CD4-positive, alpha-beta T cell treated with Interferon gamma for 1 hour (primary cell): ENCODE measurements at places on chromosomes 7 and 10.

GRCh38 chr7:23306936-23307521 lies 7.9 kb downstream of the MALSU1 start:
- DNase-seq, result no peak

- no peak for DNase-seq
Measured at GRCh38 chr10:77176232-77176631, 461.4 kb downstream of the KCNMA1 start.

- DNase-seq, result no peak
Measured at GRCh38 chr7:35721288-35721687, 26.4 kb upstream of the HERPUD2 start.

DNA sequence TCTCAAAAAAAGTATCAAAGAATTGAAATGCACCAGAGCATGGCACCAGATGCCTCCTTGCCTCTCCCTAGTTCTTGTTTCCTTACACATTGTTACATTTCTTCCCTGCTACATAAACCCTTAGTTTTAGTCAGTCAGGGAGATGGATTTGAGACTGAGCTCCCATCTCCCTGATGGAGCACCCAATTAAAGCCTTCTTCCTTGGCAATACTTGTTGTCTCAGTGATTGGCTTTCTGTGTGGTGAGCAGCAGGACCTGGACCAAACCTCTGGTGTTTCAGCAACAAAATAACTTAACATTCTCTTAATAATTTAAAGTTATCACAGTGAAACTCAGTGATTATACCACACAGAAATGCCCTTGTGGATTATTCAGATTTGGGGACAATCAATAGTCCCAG lies 26.9 kb downstream of the PPP1R3C start:
- no peak for DNase-seq

- DNase-seq, result no peak
Measured at GRCh38 chr7:22108151-22108845, 162.6 kb upstream of the CDCA7L start.

DNA sequence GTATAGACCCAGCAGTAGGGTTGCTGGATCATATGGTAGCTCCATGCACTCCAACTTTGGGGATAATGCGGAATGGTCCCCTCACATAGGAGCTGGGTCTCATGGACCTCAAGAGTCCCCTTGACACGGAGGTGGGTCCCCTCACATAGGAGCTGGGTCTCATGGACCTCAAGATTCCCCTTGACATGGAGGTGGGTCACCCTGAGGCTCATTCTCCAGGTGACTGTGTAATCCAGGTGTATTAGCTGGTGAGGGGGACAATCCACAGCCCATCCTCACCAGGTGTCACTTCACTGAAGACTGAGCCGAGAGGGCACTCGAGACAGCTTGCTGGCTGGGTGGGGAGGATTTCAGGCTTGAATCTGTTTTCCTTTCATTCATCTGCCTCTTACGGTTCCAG lies 121.9 kb downstream of the PTPN20 start:
- no peak for DNase-seq

DNA sequence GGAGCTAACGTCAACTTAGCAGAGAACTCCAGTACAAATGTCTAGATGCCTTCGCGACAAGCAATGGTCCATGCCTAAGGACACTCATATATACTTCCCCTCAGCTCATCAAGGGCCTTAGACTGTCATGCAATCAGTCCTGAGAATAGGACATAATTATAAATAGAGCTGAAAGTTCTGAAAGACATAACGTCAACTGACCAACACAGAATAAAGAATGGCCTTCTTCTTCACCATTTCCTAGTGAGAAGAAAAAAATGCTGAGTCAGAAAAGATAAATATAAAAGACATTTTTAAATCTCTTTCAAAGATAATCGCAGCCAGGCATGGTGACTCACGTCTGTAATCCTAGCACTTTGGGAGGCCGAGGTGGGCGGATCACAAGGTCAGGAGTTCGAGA lies 83.2 kb downstream of the ARMH3 start:
- DNase-seq, result no peak

DNA sequence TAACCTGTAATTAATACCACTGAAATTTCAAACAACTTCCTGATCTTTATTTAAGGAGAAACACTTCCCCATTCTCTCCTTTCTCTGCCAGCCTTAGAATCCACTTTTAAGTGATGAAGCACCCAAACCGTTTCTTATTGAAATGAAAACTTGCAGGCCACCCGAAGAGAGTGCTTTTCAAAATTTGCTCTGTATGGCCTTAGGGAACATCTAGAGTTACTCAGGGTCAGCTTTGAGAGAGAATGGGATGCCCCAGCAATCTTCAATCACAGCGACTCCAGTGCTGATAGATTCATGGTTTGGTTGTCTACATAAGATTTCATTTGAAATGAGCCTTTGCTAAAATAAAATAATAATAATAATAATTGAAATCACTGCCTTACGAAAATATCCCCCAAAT lies 323.1 kb downstream of the PCLO start:
- DNase-seq, result no peak

- no peak for DNase-seq
Measured at GRCh38 chr10:93821051-93821772, 63.5 kb downstream of the LGI1 start.

DNA sequence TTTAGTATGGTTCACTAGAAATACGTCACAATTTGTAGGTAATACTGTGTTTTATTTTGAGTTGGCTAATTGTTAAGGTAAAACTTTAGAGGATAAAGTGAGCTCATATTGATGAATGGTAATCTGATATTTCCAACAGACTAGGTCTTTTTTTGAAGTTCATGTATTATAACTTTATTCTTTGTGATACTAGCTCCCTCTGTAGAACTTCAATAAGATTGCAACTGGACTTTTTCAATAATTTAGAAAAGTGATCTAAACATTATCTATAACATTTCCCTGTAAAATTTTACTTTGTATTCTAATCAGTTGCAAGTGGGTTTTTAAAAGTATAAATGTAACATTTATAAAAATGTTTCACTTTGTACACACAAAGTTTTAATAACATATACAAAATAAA lies 83.5 kb downstream of the ADK start:
- no peak for DNase-seq

DNA sequence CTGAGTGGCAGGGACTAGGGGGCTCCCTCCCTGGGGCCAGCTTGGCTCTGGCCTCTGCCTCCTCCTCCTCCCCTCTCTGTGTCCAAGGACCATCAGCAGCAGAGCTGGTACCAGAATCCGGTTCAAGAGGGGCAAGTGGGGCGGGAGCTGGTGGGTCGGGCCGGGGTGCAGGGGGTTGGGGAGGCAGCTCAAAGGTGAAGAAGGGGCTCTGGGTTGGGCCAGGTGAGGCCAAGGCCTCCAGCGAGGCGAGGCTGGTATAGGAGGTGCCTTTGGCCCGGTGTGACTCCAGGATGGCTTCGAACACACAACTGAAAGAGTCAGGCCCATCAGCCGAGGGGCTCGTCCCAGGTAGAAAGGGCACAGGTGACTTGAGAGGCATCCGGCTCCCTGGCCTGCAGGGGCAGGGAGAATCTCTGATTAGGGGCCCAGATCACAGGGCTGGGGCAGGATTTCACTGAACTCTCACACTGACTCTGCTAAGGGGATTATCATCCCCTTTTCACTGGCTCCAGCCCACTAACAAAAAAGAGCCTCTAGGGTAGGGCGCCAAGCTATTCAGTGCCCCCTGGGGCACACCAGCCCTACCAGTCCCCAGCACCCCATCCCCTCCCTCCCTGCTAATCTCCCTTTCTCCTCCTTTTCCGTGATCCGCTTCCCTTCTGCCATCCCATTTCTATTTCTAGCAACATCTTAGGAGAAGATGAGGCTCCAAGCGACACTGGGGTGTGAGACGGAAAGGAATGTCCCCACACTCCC lies 4.6 kb downstream of the PSD start:
- DNase-seq, result no peak

DNA sequence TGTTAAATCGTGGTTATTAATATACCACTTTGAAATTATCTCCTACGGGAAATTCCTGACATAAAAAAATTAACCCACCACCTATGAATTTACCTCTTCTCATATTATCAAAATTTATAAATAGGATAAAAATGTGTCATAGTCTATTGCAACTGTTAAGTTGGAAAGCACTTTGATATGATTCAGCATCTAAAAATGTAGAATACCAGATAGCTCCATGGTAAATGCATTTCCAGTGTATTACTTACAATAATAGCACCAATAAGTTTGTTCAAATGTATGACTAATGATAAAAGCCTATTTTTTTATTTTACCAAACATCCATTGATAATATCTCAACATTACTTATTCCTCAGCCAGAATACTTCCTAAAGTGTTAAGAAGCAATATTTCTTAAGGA lies 13.6 kb upstream of the KCND2 start:
- DNase-seq, result no peak

DNA sequence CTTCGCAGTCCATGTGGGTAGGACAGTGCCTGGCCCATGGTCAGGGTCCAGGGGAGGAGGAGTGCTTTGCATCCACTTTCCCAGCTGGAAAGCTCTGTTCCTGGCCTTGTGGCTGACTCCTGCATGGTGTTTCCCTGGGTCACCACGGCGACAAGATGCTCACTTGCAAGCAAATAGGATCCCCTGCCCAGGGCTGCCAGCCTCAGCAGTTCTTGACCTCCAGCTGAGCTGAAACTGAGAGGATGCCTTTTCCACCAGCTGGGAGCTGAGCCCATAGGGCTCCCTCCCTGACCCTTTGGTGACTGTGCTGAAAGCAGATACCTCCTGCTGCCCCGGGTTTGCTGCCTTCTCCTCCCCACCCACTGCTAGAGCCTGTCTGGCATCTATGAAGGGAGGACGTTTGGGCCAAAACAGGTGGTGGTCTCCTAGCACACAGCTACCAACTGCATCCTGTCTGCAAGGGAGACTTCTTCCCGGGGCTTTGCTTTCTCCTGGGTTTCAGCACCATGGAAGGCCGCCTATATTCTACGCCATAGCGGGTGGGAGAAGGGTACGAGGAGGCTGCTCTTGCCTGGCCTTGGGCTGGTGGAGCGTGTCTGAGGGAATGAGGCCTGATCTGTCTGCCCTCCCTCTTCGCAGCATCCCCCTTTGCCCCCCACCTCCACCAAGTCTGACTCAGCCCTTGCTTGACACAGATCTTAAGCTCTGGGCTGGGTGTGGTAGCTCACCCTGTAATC lies 34.4 kb downstream of the UBTD1 start:
- DNase-seq, result no peak

DNA sequence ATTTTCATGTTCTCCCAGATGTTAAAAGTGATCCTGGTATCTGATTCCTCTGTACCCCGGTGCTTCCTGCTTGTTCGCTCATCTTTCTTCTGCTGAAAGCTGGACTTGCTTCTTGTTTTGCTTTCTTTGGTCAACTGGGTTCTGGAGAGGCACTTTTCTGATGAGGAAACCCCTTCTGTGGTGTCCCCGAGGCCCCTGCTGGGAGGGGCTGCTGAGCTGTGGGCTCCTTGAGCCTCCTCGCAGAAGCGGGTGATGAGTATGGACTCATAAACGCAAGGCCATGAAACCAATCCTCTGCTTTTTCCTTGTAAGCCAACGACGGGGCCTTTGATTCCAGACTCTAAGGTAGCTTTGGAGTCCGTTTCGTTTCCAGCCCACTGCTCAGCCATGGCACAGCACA lies 7.8 kb downstream of the WIPI2 start:
- DNase-seq, result no peak
